Stimulated activated CD4-positive, alpha-beta T cell treated with anti-CD3 and anti-CD28 coated beads, Interleukin-2, amount 100 ng/mL, for 24 hours (primary cell): ENCODE measurements at places on chromosomes 5 and 9.

GRCh38 chr9:2355697-2355983, 265.9 kb upstream of the VLDLR start:
- no peak for DNase-seq

GRCh38 chr5:178143246-178143645, 10.4 kb downstream of the NHP2 start:
- DNase-seq = no peak

GRCh38 chr5:87850843-87851242, 417.8 kb downstream of the TMEM161B start:
- no peak for DNase-seq

DNA sequence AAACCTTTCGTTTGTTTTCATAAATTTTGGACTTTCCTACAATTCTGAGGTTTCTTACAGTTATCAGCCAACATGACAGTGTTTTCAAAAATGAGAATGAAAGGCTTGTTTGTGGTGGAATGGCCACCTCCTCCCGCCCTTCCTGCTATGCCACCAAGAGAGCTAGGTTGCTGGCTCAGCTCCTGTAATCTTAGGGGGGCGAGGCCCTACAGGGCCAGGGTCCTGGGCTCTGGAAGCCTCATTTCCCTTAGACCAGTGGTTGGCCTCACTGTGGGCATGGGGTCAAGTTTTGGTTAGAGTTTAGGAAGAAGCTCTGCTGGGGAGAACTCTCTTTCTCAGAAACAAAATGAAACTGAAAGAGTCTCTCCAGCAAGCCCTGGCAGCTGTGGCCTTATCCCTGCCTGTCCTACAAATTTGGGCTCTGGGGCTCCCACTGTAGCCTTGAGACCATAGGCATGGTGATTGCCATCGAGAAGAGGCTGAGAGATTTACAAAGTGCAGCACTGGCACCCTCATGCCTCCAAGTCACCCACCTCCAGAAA, 66.2 kb downstream of the IRX1 start:
- no peak for DNase-seq

GRCh38 chr9:91443994-91444392, 20.4 kb upstream of the NFIL3 start:
- no peak for DNase-seq

DNA sequence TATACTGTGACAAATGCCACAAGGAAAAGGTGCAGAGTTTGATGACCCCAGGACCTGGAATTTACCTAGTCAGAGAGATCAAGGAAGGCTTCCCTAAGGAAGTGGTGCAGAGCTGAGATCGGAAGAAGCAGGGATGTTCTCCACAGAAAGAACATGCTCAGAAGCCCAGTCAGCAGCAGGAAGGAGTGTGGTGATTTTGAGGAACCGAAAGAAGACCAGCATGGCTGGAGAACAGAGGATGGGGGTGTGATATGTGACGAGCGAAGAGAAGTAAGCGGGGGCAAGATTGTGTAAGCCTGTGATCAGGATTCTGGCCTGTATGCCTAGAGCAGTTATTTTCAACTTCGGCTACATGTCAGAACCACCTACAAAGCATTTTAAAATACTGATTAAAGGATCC, 18.7 kb upstream of the PIK3R1 start:
- DNase-seq = no peak

- DNase-seq = peak; percentile 1
These were observed 337.5 kb downstream of the CDH9 start for GRCh38 chr5:26700759-26701384.

DNA sequence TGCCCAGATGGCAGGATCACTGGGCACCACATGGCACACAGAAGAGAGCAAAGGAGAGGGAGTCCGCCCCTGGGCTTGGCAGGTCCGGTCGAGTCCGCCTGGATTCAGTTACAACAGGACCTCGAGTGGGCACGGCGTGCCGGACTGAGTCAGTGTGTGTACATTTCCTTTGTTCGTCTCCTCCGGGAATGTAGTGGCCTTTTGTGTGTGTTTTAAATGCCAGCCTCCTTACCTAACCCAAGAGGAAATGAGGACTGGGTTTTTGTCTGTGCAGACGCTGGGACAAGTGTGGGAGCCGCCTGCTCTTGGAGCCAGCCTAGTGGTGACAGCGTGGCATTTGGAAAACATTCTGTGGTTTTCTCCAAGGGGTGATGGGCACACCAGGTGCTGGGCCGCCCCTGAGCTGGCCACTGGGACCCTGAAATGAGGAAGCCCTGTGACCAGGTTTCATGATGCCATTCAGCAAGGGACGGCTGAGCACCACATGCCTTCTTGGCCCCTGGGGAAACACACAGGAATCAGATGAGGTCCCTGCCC, 9.6 kb downstream of the NEK6 start:
- DNase-seq = no peak

DNA sequence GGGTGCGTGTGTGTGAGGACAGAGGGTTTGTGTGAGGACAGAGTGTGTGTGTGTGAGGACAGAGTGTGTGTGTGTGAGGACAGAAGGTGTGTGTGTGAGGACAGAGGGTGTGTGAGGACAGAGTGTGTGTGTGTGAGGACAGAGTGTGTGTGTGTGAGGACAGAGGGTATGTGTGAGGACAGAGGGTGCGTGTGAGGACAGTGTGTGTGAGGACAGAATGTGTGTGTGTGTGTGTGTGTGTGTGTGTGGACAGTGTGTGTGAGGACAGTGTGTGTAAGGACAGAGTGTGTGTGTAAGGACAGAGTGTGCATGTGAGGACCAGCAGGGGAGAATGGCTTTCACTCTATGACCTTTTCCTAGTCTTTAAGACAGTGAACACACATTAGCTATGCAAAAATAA, 63.1 kb upstream of the UBAC1 start:
- DNase-seq = no peak

DNA sequence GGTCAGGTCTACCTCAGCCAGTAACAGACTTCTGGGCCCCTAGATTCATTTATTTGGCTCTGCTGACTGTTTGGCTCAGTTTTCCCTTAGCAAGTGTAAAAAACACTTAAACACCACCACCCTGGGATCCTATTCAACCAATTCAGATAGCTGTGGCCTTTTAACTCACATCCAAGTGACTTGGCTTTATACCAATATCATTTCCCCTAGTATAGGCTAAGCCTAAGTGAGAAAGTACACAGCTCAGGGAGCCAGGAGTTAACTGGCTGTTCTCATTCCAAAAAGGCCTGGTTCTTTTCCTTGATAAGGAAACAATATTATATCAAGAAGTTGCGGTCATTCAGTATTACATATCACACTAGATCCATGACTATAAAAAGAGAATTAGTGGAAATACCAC, 163.5 kb downstream of the ARL15 start:
- no peak for DNase-seq

DNA sequence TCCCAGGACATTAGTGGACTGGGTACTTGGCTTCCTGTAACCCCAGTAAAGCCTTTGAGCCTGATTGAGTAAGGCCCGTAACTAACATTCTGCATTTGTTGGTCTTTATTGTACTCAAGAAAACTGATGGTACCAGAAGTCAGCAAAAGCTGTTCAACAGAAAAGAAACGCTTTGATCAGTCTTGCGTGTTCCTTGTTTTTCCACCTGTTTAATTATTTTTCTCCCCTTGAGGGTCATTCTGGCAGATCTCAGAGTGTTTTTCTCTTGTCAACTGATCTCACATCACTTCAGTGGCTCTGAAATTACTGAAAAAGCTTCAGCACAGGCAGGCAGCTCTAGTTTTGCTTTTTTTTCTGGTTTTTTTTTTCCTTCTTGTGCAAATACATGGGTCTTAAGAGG, 6.1 kb upstream of the TMEM268 start:
- no peak for DNase-seq

- DNase-seq = no peak
These were observed 578.9 kb downstream of the CETN3 start for GRCh38 chr5:89830691-89831090.

DNA sequence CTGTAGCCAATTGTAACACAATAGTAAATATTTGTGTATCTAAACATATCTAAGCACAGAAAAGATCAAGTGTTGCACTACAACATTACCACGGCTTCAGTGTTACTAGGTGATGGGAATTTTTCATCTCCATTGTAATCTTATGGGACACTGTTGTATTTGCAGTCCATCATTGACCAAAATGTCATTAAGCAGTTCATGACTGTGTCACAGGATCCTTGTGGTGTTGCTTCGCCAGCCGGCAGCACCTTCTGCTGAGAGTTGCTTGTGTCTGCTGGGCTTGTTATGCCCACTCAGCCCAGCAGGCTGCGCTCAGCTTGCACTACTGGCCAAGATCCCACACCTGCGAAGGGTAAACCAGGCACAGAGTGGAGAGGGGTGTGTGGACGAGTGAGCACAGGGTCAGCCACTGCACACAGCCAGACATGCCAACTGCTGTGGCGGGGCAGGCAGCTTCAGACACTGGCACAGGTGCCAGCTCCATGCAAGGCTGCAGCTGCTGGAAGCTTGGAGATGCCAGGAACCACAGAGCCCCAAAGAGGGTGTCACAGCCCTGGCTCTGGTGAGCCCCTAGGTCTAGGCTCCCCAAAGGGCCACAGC, 273.7 kb downstream of the CETN3 start:
- peak; percentile 5 for DNase-seq

GRCh38 chr9:112037281-112038016, 137.6 kb downstream of the SUSD1 start:
- DNase-seq = peak; percentile 62

DNA sequence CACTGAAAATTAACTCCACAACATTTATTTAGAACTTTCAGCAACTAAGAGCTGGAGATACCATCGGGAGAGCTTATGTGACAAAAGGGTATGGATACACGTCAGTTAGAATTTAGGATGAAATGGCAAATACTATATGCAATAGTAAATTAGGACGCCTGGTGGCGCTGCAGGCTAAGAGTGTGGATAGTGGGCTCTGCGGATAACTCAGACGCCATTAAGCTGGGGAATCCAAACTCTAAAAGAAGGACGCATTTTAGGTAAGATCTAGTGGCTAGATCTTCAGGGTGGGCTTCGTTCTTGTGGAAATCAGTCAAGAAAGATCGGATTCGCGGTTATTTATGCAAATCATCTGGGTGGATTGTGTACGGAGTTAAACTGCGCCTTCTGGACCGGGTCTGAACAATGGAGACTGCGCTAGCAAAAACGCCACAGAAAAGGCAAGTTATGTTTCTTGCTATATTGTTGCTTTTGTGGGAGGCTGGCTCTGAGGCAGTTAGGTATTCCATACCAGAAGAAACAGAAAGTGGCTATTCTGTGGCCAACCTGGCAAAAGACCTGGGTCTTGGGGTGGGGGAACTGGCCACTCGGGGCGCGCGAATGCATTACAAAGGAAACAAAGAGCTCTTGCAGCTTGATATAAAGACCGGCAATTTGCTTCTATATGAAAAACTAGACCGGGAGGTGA, at the start of gene PCDHB5:
TSS of gene PCDHB5 (plus strand) at position 177 of the 688 bp plus-strand sequence. CDS start at position 406, 229 bp downstream.
- DNase-seq = no peak

DNA sequence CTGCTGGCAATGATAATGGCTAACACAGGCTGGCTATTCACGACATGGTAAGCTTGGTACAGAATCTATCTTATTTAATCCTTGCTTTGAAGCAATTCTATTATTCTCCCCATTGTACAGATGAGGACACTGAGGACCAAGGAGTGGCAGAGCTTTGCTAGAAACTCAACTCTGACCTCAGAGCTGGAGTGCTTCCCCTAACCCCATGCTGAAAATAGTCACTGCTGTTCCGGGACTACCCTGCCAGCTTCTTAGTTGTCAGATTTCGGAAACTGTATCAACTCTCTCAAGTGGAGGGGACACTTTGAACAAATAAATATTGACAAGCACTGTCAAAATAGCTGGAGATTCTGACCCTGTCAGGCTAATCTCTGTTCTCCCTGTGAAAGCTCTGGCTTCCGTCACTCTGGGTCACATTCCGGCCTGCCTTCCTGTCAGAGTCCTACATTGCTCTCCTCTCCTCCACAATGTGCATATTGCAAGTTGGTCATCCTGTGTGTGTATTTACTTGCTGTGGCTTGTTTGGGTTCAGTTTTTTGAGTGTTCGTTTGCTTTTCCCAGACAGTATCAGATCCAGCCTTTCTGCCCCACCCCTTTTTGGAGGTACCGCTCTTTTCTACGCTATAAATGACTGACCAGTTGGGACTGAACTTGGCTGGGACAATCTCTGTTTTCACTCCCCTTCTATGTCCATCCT, 134.3 kb upstream of the MAP1B start:
- no peak for DNase-seq

- DNase-seq = no peak
These were observed 104.9 kb downstream of the FEM1C start for GRCh38 chr5:115439639-115440038.

GRCh38 chr5:65722575-65723403, 784 bp downstream of the NLN start:
- no peak for DNase-seq

- no peak for DNase-seq
These were observed 24.8 kb upstream of the ROPN1L start for GRCh38 chr5:10416868-10417267.

GRCh38 chr9:117677572-117677971, 26.6 kb upstream of the TLR4 start:
- no peak for DNase-seq

GRCh38 chr5:39912906-39913305, 488.1 kb upstream of the DAB2 start:
- no peak for DNase-seq

- no peak for DNase-seq
These were observed 132.0 kb upstream of the FSTL4 start for GRCh38 chr5:133744051-133744959.

- DNase-seq = no peak
These were observed 1.3 kb upstream of the ITGA1 start for GRCh38 chr5:52786391-52786790.

DNA sequence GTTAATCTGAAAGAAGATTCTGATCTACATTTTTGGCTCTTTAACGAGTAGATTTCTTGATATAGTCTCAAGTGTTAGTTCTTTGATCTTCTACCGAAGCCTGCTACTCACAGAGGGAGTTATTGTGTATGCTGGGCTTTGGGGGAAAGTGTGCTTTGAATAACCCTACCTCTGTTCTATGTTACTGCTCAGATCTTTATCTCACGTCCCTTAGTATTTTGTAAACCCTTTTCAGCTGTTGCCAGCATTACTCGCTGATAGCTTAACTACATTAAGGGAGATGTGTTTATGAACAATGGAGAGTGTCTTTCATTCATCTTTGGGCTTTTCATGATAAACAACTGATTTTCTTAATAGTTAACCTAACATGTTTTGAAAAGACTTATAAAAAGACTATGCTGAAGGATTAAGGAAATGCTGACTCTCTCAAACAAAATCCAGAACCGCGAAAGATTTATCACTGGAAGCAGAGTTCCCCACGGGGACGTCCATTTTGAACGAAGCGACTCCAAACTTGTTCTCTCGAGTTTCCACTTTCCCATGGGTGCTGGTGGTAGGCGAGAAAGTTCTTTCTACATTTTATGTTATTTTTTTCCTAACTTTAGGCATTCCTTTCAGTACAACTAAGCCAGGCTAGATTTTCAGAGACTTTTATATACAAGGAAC, 27.9 kb upstream of the ALDH1A1 start:
- no peak for DNase-seq

DNA sequence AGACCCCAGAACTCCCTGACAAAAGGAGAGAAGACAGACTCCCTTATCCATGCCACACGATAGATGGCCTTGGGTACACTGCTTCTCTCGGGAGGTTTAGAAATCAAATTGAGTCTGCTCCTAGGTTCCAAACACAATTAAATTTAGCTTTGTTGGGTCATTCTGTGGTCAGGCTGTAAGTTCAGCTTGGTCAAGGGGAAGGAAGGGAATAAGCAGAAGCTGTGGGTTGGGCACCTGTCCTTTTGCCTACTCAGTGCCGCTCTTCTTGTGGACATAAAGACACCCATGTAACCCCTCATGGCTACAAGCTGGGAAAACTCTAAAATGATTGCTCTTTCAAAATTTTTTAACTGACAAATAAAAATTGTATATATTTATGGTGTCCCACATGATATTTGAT, 19.1 kb upstream of the AK3 start:
- no peak for DNase-seq
